Osteoblast (primary cell): ENCODE measurements at places on chromosomes 5 and 9. TPM values are rescaled to one million over a fixed set of nuclear protein-coding genes. Genes with fewer than 3 reads are reported as not detected.

GRCh38 chr5:7169240-7169878 is 226.6 kb upstream of the ADCY2 start:
- H3K4me1 ChIP-seq: no peaks in the 10 kb centered on the region
- DNase-seq: no peak
- no peaks in the 10 kb centered on the region for H3K36me3 ChIP-seq

DNA sequence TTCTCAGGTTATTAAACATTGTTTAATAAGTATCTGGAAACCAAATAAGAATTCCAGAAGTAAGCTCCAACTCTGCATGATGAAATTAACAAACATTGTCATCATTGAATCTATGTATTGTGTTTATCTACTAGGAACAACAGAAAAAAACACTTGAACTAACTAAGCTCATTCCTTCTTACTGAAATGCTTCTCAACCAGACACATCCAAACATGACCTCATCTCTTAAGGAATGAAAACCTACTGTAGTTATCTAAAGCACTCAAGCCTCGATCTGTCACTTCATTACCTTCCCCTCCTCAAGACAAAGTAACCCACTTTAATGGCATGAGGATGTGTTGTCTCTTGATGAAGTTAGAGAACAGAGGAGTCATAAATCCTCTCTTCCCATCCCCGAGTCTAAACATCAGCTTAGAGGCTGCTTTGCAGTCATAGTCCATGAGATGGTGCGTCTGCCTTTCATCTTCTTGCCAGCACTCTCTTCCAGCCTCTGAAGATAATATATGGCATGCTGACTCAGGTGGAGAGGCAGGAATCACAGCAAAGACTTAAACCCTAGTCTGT is 86.5 kb downstream of the CEMIP2 start:
- no peak for DNase-seq
- H3K4me3 ChIP-seq: no peak overlapping the region
- H3K4me1 ChIP-seq: peaks cover 81% of the 10 kb centered on the region
- H3K27ac ChIP-seq: peak overlapping the region; percentile 86

DNA sequence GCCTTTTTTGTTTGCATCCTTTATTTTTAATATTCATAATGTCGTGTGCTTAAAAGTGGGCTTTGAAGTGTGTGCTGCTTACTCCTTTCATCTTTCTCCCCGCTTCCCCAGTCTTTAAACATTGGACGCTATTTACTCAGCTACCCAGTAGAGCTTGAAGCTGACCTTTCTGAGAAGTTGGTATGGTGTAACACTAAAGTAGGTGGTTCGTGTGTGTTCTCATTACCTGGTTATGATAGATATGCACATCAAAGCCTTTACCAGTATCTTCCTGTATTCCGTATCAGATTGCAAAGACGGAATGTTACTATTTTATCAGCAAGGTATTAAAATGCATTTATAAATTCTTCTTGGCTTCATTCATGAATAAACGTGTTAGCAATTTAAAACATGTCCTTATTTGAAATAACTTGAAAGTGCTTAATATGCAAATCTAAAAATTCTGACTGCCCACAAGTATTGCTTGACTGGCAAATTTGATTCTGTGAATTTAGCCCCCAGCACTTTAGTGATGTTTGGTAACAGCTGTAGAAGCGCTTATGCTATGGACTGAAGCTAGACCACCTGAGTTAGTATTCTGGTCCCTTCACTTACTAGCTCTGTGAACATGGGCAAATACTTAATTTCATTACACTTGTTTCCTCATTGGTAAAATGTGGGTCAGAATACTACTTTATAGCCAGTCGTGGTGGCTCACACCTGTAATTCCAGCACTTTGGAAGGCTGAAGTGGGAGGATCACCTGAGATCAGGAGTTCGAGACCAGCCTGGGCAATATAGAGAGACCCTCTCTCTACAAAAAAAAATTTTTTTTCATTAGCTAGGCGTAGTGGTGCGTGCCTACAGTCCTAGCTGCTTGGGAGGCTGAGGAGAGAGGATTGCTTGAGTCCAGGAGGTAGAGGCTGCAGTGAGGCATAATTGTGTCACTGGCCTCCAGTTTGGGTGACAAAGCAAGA is 1.7 kb downstream of the RRAGA start:
- peak overlapping the region; percentile 87 for H3K27ac ChIP-seq
- peak; percentile 8 for DNase-seq
- H3K36me3 ChIP-seq: no peaks in the 10 kb centered on the region
- peak overlapping the region; percentile 85 for H3K4me3 ChIP-seq

DNA sequence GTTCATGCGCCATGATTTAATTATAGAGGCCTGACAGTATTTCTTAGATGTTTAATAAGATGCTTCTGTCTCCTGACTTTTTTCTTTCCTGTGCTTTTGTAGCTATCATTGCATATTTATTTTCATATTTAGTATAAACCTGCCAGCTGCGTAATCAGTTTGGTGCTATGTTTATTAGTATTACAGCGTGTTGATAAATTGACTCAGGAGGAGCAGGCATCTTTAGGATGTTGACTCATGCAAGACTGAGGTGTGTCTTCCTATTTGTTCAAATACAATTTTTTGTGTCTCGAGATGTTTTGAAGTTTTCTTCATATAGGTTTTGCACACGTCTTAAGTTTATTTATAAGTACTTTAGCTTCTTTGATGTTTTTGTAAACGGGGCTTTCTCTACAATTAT is 35.9 kb upstream of the EXOC3 start:
- DNase-seq: no peak
- H3K4me1 ChIP-seq: peaks cover 3% of the 10 kb centered on the region
- no peaks in the 10 kb centered on the region for H3K27me3 ChIP-seq

- peaks cover 15% of the 10 kb centered on the region for H3K27me3 ChIP-seq
- H3K27ac ChIP-seq: no peak overlapping the region
- peaks cover 9% of the 10 kb centered on the region for H3K4me1 ChIP-seq
Observed at GRCh38 chr5:172696171-172696849, 55.2 kb downstream of the NEURL1B start.

- DNase-seq: no peak
- no peak overlapping the region for H3K27ac ChIP-seq
- H3K4me1 ChIP-seq: no peaks in the 10 kb centered on the region
- H3K36me3 ChIP-seq: no peaks in the 10 kb centered on the region
- no peaks in the 10 kb centered on the region for H3K27me3 ChIP-seq
Observed at GRCh38 chr5:28862860-28863196, 1824.4 kb upstream of the CDH9 start.

DNA sequence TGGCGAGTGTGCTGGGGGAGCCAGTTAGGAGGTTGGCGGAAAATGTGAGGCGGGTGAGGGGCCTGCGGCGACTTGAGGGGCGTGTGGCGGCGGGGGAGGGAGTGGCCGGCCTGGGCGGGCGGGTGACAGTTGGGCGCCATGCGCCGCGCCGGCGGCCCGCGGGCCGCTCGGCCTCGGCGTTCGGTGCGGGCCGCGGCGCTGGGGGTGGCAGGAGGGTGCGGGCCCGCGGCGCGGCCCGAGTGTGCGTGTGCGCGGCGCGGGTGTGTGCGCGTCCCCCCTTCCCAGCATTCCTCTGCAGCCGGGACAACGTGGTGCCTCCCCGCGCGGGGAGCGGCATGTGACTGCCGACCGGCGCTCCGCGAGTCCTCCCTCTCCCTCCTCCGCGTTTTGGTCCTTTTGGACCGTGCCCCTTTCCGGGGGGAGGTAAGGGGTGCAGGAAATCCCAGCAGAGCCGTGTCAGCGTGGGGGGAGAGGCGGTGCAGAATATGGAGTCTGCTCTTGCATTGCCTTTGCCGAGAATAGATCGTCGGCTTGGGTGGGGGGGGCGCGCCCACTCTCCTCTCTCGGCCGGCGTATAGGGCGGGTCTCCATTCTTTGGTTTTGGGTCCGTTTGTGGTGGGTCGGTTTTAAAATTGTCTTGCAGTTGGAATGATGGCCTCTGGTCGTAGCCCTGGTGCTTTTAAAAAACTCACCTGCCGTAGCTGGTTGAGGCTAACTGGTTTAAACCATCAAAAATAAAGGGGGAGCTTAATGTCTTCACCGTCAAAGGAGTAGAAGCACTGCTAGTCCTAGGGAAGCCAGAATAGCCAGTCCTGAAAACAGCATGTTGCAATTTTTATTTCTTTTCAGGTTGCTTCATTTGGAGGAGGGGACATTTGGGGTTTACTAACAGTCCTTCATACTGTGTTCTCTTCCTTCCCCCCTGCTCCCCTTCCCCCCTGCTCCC is 2.0 kb downstream of the LARP1 start:
- peak overlapping the region; percentile 68 for H3K27ac ChIP-seq
- H3K27me3 ChIP-seq: no peaks in the 10 kb centered on the region
- DNase-seq: peak; percentile 85
- H3K4me1 ChIP-seq: peaks cover 52% of the 10 kb centered on the region

Gene ISL1
- 0.88 TPM in 1 of 2 replicates, not detected in the other for total RNA-seq
